ENCODE measurements at places on chromosomes 2 and 18.
A peak's percentile ranks its signal among the peaks of the same experiment; 100 is the strongest.

DNA sequence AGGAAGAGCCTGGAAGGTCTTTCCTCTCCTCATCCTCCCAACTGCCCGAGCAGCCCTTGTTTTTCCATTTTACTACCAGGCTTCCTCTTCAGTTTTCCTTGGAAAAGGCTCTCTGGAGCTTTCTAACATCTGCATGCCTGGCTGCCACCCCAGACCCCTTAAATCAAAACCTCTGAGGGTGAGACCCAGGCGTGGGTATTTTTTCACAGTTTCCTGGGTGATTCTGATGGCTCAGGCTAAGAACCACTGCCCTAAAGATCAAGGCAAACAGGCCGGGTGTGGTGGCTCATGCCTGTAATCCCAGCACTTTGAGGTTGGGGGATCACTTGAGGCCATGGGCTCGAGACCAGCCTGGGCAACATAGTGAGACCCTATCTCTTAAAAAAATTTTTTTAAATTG lies 35.4 kb downstream of the EMILIN2 start:
- no peak for DNase-seq

GRCh38 chr2:178328037-178328436 lies 122.9 kb downstream of the PRKRA start:
- no peak for DNase-seq

DNA sequence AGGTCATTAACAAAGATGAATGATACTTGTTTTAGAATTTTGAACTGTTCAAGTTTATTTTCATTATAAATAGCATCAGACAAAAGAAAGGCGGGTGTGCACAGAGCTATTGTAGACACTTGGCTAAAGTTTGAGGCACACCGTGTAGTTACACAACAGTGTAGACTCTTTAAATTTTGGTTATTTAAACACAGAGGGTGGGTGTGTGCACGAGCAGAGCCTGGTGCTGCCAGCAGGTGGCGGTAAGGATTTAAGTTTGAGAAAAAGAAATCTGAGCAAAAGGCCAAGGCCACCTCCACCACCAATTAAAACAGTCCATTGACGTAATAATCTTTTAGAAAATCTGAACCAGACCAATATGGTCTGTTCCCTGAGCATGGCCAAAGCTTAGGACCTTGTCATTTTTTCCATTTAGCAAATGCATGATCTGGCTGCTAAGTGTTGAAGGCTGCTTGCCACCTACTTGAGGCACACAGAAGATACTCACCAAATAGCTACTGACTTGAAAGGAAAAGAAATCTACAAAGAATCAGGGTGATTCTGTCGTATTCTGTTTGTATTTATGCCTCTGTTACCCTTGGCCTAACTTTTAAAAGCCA lies 14.3 kb downstream of the COPS7B start:
- no peak for DNase-seq

DNA sequence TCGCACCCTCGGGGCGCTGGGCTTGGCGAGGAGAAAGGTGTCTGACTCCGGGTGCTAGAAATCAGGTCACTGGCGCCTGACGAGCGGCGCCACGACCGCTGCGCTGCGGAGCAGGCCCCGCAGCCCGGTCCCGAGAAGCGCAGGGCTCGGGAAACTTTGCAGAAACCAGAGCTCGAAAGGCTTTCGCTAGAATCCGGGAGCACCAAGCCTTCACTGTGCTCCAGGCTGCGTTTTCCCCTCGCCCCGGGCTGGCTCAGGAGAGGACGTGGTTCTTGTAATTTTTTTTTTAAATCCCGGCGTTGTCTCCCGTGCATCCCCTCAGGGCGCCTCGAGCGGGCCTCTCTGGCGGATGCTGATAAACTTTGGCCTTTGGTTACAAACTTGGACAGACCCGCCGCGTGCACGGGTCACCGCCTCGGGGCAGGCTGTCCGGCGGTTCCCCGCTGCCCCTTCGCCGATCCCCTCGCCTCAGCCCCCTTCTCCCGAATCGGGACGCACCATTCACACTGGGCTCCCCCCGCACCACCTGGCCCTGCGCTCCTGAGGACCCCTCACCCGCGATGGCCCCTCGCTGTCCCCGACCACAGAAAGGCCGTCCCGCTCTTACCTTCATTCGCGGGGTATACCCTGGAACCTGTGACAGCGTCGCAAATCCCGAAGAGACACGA lies 419 bp downstream of the EPHA4 start:
- DNase-seq: no peak

DNA sequence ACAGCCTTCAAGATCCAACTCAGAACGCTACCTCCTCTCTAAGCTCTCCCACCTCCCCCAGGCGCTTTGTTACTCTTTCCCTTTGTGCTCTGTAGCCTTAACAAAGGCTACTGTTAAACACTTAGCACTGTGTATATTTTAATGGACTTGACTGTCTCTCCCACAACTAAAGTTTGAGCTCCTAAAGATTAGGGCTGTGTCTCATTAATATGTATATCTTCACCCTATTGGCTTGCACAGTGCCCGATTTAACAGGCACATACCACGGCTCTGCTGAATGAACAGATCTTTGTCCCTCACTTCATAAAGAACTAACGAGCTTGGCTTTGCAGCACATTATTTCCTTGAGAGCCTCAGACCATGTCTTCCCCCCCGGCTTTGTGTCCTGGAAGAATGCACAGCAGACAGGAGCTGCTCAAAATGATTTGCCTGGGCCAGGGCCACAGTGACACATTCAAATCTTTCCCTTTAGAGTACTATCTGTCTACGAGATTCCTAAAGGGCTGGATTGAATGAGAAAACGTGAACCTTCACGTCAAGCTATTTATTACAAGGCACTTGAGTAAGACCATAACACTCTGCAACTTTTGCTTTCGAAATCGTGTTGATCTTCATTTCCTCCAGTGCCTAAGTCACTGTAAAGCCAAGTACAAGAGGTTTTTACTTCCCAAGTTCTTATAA lies 22.1 kb downstream of the ABHD3 start:
- DNase-seq: no peak

GRCh38 chr2:169664978-169665930 lies 29.0 kb downstream of the CFAP210 start:
- DNase-seq: no peak

DNA sequence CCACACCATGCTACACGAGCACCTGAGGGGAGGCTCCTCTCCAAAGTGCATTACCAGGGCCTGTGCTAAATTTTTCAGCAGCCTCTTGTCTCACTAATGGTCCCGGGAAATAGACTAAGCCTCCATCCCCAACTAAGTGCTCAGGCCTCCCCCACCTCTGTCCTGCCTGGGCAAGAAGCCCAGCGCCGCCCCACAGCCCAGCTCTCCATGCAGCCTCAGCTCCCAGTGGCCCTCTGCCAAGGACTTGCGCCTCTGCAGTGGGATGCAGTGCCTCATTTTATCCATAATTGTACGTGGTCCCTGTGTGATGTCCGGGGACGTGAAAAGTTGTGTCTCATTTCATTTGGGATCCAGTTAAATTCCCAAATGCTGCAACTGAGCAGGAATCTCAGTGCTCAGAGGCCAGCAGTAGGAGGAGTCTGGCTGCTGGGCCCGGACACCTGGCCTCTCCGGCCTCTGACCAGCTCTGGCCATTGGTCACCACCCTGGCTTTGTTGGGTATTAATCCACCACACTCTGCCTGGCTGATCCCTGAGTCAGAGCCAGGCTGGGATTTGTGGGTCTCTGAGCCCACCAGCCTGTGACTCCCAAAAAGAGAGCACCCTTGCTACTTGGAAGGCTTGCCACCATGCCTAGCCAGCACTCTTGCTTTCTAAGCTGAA lies 11.4 kb upstream of the STEAP3 start:
- no peak for DNase-seq

GRCh38 chr2:68741805-68742306 lies 7.2 kb downstream of the ARHGAP25 start:
- DNase-seq: no peak

DNA sequence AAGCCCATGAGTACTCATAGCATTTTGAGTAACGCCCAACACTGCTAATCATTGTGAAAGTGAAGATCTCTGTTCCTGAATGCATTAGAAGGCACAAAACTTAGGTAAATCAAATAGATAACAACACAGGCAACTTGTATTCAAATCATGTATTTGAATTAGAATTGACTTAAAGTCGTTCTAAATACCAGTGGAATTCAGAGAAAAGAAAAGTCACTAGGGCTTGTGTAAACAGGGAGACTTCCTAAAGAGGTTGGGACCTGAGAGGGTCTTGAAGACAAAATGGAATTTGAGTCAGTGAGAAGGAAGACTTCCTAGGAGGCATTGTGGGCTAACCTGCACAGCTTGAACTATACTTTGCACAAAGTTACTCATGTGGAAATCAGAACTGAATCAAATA lies 127.2 kb downstream of the CTNNA2 start:
- DNase-seq: no peak

- no peak for DNase-seq
Observed at GRCh38 chr2:11532416-11533055, 1.3 kb upstream of the GREB1 start.

GRCh38 chr2:112582314-112582746 lies 2.1 kb upstream of the CHCHD5 start:
- DNase-seq: peak; percentile 8

DNA sequence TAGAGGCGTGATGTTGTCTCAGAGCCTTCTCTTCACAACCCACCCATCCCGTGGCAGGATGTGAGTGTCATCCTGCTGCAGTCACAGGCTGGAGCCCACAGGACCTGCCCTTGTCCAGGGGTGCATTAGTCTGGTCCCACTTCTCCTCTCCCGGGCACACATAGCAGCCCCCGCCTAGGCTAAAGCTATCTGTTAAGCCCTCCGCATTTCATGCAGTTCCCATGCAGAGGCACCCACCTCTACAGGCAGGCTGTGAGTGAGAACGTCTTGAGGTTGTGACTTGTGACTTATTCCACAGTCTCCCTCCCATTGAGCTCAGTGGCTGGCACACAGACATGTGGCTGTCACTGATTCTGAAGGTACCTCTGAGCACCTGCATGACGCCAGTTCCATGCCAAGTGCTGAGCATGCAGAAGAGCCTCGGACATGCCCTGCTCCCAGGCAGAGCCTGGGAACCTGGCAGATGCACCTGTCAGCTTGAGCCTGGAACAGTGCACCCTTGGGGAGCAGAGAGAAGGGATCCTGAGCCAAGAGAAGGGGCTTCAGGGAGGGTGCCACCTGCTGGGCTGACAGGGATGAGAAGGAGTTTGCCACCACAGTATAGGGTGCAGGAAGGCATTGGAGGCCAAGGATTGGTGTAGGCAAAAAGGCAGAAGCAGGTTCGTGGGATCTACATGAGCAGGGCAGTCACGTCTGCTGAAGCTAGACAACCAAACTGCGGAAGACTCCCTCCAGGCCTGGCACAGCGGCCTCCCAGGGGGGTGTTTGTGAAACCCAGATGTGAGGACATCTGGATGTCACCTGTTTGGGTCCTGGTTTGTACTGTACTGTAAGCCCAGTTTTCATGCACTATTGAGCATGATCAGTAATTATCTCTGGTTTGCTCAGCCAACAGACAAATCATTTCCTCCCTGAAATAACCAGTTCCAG lies 213.6 kb downstream of the GLI2 start:
- DNase-seq: no peak

DNA sequence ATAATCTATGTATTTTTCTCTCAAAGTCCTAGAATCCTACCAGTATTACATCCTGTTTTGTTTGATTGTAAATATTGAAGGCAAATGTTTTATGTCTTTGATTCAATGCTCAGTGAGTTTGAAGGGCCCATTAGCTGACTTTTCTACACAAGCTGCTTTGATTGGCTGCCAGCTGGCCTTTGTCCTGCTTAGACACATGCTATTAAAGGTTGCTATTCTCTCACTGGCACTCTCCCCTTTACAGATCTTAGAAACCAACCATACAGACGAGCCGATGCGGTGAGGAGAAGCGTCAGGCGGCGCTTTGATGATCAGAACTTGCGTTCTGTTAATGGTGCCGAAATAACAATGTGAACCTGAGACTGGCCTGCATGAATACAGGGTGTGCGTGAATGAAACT lies 69.7 kb downstream of the PRPF40A start:
- DNase-seq: no peak

- no peak for DNase-seq
Observed at GRCh38 chr2:175490360-175490791, 308.9 kb upstream of the ATP5MC3 start.

GRCh38 chr2:7593360-7593759 lies 676.1 kb downstream of the RNF144A start:
- DNase-seq: no peak

- no peak for DNase-seq
Observed at GRCh38 chr2:213166109-213166508, 14.7 kb upstream of the IKZF2 start.

GRCh38 chr2:26346454-26347053 lies at the start of gene ADGRF3:
Gene ADGRF3 (minus strand): TSS chr2:26346789. CDS start chr2:26346234, 555 bp downstream.
- peak; percentile 23 for DNase-seq

- DNase-seq: no peak
Observed at GRCh38 chr2:11080253-11081115, 74.8 kb upstream of the SLC66A3 start.

- DNase-seq: no peak
Observed at GRCh38 chr2:150062416-150062815, 425.1 kb downstream of the RND3 start.

GRCh38 chr2:28055325-28055970 lies 164.9 kb downstream of the BABAM2 start:
- DNase-seq: no peak

DNA sequence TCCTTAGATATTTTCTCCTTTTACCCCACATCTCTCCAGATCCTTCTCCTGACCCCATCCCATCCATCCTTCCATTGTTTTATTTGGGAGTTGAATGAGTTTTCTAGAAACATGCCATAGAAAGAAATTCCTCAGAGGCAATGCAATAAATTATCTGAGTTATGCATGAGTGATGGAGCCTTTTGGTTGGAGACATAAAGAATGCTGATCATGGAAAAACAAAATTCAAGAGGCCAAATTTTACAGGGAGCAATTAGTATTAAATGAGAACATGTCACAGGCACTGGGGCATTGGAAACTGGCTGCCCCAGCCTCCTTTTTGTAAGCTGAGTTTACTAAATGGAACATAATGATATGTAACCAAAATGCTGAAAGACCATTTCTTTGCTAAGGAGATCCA lies 74.2 kb upstream of the LCLAT1 start:
- no peak for DNase-seq

- peak; percentile 24 for DNase-seq
Observed at GRCh38 chr2:208040199-208041171, 15.2 kb upstream of the PLEKHM3 start.

GRCh38 chr2:6337472-6337820 lies 528.3 kb downstream of the CMPK2 start:
- DNase-seq: no peak

- no peak for DNase-seq
Observed at GRCh38 chr2:236705295-236706105, 135.9 kb downstream of the ACKR3 start.

DNA sequence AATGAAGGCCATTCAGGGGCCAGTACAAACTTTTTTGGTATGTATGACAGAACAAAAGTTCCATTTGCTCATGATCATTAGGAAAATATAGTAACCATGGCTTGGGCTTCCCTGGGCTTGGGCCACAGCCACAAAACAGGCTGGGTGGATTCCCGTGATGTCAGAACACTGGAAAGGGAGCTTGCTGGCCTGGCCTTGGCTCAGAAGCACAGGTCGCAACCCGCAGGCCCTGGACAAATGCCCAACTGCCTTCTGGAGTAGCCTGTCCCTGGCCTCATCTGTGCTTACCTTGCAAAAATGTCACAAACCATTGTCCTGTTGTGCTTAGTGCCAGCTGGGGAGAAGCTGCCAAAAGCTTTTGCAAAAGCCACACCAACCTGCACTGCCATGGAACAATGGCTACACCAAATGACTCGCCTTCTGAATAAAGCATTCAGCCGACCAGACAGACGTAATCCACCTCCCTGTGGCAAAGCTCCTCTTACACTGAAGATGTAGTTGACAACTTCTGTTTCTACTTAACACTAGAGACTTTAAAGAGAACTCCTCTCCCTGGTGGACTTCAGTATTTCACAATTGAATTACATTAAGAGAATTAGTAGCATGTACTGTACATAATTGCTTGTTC lies 125.5 kb downstream of the ANKRD44 start:
- DNase-seq: no peak

GRCh38 chr2:173968551-173968950 lies 3.4 kb upstream of the SP3 start:
- no peak for DNase-seq

All from activated CD8-positive, alpha-beta memory T cell treated with anti-CD3 and anti-CD28 coated beads for 4 hours (primary cell).